ENCODE measurements at places on chromosomes 16 and 17.

- no peak for DNase-seq
These were observed 23.8 kb downstream of the KDM8 start for GRCh38 chr16:27226976-27227705.

DNA sequence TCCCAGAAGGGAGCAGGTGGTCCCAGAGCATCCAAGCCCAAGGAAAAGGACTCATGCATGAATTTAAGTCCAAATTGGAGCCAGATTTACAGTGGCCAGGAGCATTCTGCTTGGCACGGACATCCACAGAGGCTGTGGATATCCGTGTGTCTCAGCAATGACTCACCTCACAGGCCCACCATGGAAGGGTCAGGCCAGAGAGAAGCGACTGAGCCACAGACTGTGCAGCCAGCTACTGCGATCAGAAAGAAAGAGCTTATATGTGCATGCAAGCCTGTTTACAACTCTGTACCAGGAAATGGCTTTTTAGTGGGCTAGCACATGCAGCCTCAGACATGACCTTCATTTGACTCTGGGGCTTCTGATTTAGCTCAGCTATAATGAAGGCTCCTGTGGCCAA is 231.0 kb downstream of the C16orf95 start:
- DNase-seq: no peak

DNA sequence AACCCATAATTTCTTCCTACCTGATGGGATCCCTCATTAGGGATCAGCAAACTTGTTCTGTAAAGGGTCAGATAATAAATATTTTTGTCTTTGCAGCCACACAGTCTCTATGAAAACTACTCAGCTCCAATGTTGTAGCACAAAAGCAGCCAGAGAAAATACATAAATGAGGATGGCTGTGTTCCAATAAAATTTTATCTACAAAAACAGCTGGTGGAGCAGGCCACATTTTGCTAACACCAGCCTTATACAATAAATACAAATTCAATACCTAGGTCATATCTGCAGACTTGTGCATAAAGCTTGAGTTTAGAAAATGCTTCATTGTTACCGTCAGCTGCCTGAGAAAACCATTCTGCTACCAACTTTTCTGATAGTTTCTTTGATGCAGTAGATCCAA is 38.4 kb upstream of the INTS2 start:
- DNase-seq: no peak

DNA sequence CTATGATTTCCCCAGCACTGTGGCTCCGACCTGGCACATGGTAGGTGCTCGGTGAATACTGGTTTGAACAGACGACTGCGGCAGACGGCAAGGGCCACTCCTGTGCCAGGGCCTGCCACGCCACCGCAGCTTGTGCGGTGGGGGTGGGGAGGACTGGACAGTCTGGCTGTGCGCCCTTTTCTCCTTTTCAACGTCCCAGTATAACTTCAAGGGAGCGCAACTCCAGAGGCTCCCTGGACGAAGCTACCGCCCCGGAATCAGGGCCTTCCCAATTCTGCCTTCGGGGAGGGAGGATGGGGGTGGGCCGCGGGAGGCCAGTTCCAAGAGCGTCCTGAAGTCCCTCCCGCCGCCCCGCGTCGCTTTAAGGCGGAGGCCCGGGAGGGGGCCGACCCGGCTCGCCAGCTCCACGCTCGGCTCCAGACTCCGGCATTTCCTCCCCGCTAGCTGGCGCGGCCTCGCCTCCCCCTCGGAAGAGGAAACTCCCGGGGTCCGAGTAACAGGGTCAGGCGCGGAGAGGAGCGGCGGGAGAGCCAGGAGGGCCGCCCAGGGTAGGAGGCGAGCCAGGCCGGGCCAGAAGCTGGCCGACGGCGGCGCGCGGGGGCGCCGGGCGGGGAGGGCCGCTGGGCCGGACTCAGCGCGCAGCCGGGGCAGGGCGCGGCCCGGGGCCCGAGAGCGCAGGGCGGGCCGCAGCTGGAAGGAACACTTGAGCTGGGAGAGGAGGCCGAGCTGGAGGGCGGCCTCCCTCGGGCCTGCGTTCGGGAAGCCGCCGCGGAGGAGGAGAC is at the start of gene ITPRIPL2:
ITPRIPL2 (plus strand) TSS at position 388 of the 782 bp plus-strand sequence. CDS start 498 bp downstream, outside the sequence.
- no peak for DNase-seq

- DNase-seq: no peak
These were observed 1.5 kb upstream of the LCAT start for GRCh38 chr16:67945392-67945933.

DNA sequence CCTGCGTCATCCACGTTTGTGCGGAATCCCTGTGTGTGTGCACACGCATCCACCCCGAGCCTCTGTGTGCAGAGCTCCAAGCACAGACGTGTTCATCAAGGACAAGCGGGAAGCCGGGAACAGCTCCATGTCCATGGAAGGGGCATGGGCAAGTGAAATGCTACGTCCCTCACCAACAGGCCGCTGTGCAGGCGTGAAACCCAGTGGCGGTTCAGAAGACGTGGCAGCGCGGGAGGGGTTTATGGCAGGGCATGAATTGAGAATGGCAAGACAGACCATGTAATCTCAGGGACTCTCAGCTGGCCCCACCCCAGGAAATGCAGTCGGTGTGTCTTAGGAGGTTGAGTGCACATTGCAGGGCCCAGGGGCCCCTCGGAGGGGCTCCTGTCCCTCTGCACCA is 52.7 kb downstream of the TBC1D16 start:
- no peak for DNase-seq

DNA sequence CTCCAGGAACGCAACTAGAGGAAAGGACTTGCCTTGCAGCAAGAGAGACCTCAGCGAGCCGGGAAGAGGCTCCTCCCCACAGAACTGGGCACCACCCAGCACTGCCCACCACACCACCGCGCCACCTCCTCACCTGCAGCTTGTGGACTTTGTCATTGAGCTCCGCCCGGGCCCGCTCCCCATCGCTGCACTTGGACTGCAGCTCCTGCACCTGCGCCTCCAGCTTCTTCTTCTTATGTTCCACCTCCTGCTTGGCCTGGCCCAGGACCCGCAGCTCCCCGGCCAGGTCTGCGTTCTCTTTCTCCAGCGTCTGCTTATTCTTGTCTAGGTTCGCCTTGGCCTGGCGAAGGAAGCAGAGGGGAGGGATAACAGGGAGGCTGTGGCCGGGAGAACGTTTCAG is 76.7 kb downstream of the NDE1 start:
- DNase-seq: no peak

GRCh38 chr16:4314532-4315185 is 1.2 kb upstream of the GLIS2 start:
- no peak for DNase-seq

DNA sequence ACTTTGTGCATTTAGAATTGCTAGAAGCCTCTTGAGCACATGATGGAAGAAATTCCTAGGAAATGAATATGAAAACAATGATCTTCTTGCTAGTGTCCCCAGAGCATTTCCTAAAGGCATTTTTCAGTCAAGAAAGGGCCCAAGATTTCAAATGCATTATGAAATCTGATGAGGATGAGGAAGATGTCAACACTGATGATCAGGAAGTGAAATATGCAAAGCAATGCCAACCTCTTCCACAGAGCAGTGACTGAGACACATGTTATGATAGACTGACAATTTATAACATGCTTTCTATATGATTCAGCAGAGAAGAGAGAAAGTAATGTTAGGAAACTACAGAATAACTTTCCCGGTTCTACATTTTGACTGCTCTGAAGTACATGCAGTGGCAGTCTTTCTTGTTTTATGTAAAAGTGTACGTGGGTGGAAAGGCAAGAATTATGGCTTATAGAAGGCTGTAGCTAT is 859.1 kb upstream of the GOT2 start:
- DNase-seq: no peak

GRCh38 chr16:83397601-83398291 is 410.0 kb upstream of the HSBP1 start:
- no peak for DNase-seq
